ENCODE measurements at places on chromosomes 5 and 9.

DNA sequence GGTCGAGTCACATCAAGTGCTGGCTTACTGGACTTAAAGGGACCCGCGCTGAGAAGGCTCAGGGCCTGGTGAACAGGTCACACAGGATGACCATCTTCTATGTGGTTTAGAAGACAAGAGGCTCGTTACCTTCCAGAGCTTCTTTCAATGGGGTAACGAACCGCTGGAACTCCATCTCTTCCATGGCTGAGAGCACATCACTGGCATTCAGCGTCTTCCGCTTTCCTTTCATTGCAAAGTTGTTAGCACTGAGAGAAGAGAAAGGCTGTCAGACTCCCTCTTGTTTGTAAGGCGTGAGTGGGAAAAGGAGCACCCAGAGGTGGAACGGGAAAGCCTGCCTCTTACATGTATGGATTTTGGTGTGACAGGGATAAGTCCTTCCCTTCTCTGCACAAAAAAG lies 994 bp downstream of the POLE3 start:
- DNase-seq, result peak; percentile 8

DNA sequence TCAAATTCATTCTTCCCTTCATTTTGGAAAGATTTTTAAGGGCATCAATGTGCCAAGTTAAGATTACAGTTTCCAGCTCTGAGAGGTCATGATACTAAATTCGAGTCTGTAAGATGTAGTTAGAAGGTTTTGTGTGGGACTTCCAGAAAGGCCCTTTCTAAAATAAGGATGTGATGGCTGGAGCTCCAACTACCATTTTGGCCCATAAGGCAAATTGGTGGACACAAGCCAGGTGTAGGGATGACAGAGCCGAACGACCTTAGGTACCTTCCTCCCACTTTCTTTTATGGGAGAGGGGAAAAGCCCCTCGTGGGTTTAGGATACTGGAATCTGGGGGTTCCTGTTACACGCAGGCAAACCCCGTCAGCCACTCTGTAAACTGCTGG lies 54.3 kb upstream of the PTPDC1 start:
- DNase-seq, result no peak

DNA sequence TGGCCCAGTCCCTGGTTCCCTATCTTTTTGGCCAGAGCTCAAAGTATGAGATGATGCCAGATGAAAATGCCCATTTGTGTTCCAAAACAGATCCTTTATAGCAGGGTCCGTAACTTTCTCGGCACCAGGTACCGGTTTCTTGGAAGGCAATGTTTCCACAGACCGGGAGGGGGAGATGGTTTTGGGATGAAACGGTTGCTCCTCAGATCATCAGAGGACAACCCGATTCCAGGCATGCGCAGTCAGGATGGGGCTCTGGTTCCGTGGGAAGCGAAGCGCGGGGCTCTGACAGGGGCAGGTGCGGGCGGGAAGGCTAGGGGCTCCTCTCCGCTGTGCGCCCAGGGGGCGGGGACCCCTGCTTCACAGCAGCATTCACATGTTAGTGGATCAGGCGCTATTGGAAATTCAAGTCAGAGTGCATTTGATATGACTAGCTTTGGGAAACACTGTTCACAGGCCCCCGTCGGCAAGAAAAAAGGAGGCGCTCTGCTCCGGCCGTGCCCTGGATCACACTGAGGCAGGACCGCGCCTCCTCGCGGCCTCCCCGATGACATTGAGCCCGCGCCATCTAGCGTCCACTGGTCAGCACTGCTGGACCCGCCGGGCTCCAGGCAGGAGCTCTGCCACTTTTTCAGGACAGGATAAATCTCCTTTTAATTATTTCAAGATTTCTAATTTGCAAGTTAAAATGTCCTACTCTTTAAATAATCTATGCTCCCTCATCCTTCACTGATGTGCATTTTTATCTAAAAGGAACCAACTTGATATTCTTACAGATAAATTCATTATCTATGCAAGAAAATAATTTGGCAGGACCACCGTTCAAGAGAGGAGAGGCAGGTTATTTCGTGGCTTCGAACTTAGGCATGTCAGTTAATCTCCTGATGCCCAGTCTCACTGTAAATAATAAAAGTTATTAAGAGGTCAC lies 190.0 kb downstream of the FANCC start:
- DNase-seq, result peak; percentile 76

GRCh38 chr5:24621792-24622191 lies 23.0 kb downstream of the CDH10 start:
- peak; percentile 44 for DNase-seq

DNA sequence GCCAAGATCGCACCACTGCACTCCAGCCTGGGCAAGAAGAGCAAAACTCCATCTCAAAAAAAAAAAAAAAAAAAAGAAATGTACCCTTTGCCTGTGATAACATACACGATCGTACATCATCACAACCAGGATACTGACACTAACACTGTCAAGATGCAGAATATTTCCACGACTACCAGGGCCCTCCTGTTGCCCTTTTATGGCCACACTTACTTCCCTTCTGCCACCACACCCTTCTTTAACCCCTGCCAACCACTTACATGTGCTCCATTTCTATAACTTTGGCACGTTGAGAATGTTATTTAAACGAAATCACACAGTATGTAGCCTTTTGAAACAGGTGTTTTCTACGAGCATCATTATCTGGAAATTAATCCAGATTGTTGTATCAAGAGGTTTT lies 69.0 kb upstream of the OTULINL start:
- no peak for DNase-seq

All from iris pigment epithelial cell (primary cell).